ENCODE measurements at places on chromosomes 7 and 10. TPM values are rescaled to one million over a fixed set of nuclear protein-coding genes. Genes with fewer than 3 reads are reported as not detected.

Gene PTPRZ1
- total RNA-seq = under 0.01 TPM

Gene CPXM2
- total RNA-seq = 15.5 TPM

Gene PTF1A
- not detected for total RNA-seq

Gene CPA1
- not detected for total RNA-seq

Gene FOXP2
- total RNA-seq = not detected

Gene ACTL6B
- total RNA-seq = not detected

Gene CCDC146
- total RNA-seq = 2.5 TPM

Gene OR2A7
- not detected for total RNA-seq

Gene OIT3
- total RNA-seq = under 0.01 TPM

Gene ACSL5
- 0.96 TPM for total RNA-seq

Gene ABCA13
- total RNA-seq = 0.56 TPM

Gene EPO
- total RNA-seq = not detected

Gene AP1S1
- total RNA-seq = 216 TPM

Gene PRKG1
- 17.8 TPM for total RNA-seq

Gene NOLC1
- 75.9 TPM for total RNA-seq

Gene CHN2
- total RNA-seq = 4.2 TPM

Gene OR9A2
- total RNA-seq = not detected

Gene PMPCB
- total RNA-seq = 61.7 TPM

Gene OR2A5
- total RNA-seq = not detected

Gene PRXL2A
- 26.5 TPM for total RNA-seq

Gene NEBL
- total RNA-seq = 0.19 TPM

Gene C7orf25
- total RNA-seq = 8.4 TPM

Gene UROS
- 57.8 TPM for total RNA-seq

Gene SYT15B
- 0.28 TPM for total RNA-seq

Gene CHRM2
- under 0.01 TPM for total RNA-seq

Gene COBL
- not detected for total RNA-seq

Gene SUN3
- total RNA-seq = not detected

Gene PLEKHS1
- total RNA-seq = not detected

Gene EPHA1
- 0.58 TPM for total RNA-seq

Gene ACSM6
- total RNA-seq = not detected

Gene COL13A1
- 44.3 TPM for total RNA-seq

Gene RPEL1
- 0.19 TPM for total RNA-seq

Gene TMEM236
- under 0.01 TPM for total RNA-seq

Gene PLPP4
- 15.0 TPM for total RNA-seq

Gene NUDT13
- total RNA-seq = 1.4 TPM

Gene GJD4
- total RNA-seq = not detected

Gene SPAM1
- total RNA-seq = not detected

Gene ITPRID1
- total RNA-seq = not detected

Gene CLDN4
- 2.7 TPM for total RNA-seq

Gene NUTM2E
- under 0.01 TPM for total RNA-seq

Gene ENTPD1
- total RNA-seq = 0.58 TPM

Gene DPCD
- total RNA-seq = 44.5 TPM

Gene HABP2
- total RNA-seq = 0.19 TPM

Gene GPR22
- not detected for total RNA-seq
